ENCODE measurements at places on chromosomes 3 and 15. TPM values are rescaled to one million over a fixed set of nuclear protein-coding genes. Genes with fewer than 3 reads are reported as not detected.

Gene PRSS50
- 0.26 TPM for total RNA-seq

Gene SLC24A5
- 0.26 TPM for total RNA-seq

Gene ITIH1
- total RNA-seq = not detected

Gene ATP13A5
- total RNA-seq = not detected

Gene CACNA2D3
- 1.7 TPM for total RNA-seq

Gene ADCY5
- 25.1 TPM for total RNA-seq

Gene IQCH
- total RNA-seq = 4.8 TPM

Gene MYO5C
- total RNA-seq = 11.6 TPM

Gene CLDN16
- total RNA-seq = 0.37 TPM

Gene SEMA3F
- total RNA-seq = 10.8 TPM

Gene TAGLN3
- total RNA-seq = 3.1 TPM

Gene PLSCR4
- 94.3 TPM for total RNA-seq

Gene CEMIP
- total RNA-seq = 1.3 TPM

Gene CD96
- total RNA-seq = 7.6 TPM

Gene ERICH6
- 0.21 TPM for total RNA-seq

Gene ABHD10
- total RNA-seq = 62.3 TPM

Gene NECTIN3
- 71.3 TPM for total RNA-seq

Gene GPR149
- total RNA-seq = not detected

Gene MUC4
- total RNA-seq = 0.42 TPM

Gene NR2E3
- 2.3 TPM for total RNA-seq

Gene KNL1
- 39.5 TPM for total RNA-seq

Gene CDHR4
- not detected for total RNA-seq

Gene DHX36
- total RNA-seq = 160 TPM

Gene ALPK3
- 7.2 TPM for total RNA-seq

Gene SLC28A2
- total RNA-seq = not detected

Gene STRIT1
- total RNA-seq = 1.4 TPM

Gene CAMK2N2
- 0.26 TPM for total RNA-seq

Gene CPN2
- not detected for total RNA-seq

Gene ADGRG7
- total RNA-seq = 0.11 TPM

Gene TM4SF4
- not detected for total RNA-seq

Gene SPATA12
- total RNA-seq = not detected

Gene GP9
- not detected for total RNA-seq

Gene RTP1
- total RNA-seq = not detected

Gene SCAMP5
- total RNA-seq = 6.9 TPM

Gene ENTPD3
- 8.5 TPM for total RNA-seq

Gene CPB1
- total RNA-seq = not detected

Gene SNX33
- total RNA-seq = 11.1 TPM

Gene TMCO5A
- not detected for total RNA-seq

Gene KLF13
- 24.3 TPM for total RNA-seq

Gene LARP6
- 6.9 TPM for total RNA-seq
